Left colon (tissue), 2 donors: ENCODE measurements at places on chromosomes 13 and 19.
A peak's percentile ranks its signal among the peaks of the same experiment; 100 is the strongest.

- DNase-seq, result peak; percentile 30
Observed at GRCh38 chr13:28532388-28533124, 37.6 kb upstream of the FLT1 start.

- no peak for DNase-seq
Observed at GRCh38 chr13:75395901-75396300, 86.1 kb downstream of the TBC1D4 start.

GRCh38 chr13:46615888-46616531 lies 63.0 kb downstream of the LRCH1 start:
- no peak for DNase-seq

DNA sequence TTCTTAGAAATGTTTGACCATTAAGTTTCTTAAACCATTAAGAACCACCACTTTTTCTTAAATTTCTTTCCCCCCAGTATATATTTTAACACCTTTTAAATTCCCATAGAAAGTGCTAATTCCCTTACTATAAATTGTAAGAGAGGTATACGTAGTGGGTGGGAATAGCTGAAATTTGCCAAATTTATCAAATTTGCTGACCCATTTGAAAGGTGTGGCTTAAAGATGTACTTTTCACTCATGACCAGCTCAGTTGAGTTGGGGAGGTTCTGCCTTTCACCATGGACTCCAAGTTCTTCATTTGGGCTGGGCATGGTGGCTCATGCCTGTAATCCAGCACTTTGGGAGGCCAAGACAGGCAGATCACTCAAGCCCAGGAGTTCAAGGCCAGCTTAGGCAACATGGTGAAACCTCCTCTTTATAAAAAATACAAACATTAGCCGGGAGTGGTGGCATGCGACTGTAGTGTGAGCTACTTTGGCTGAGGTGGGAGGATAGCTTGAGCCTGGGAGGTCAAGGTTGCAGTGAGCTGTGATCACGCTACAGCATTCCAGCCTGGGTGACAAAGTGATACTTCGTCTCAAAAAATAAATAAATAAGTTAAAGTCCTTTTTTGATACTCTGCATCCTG lies 133.2 kb downstream of the MRPL57 start:
- no peak for DNase-seq

DNA sequence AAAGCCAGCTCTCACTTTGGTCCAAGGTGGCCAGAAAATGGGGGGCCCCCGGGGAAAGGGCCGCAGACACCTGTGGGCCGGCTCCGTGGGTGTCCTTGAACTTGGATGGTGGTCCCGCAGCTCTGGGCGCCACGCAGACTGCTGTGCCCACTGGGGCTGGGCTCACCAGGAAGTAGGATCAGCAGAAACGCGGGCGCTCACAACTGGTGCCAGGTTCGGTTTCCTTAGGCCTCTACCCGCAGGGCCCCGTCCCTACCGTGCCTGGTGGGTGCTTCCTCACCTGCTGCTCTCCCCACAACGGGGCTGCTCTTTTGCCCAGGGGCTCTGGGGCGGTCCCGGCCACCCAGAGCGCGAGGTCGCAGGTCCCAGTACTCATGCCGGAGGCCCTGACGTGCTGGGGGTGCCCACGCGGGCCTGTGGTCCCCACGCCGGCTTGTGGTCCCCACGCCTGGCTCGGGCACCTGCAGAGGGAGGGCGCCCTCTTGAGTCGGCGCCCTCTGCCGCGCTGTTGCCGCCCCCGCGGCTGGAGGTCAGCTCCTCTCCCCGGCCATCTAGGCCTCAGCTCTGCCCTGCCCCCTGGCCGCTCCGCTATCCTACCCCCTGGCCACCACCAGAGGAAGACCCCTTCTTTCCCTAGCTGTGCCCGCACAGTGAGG lies 1303.6 kb downstream of the UQCRFS1 start:
- no peak for DNase-seq

GRCh38 chr19:43620061-43621001 lies 902 bp upstream of the ZNF428 start:
- DNase-seq, result peak; percentile 89

DNA sequence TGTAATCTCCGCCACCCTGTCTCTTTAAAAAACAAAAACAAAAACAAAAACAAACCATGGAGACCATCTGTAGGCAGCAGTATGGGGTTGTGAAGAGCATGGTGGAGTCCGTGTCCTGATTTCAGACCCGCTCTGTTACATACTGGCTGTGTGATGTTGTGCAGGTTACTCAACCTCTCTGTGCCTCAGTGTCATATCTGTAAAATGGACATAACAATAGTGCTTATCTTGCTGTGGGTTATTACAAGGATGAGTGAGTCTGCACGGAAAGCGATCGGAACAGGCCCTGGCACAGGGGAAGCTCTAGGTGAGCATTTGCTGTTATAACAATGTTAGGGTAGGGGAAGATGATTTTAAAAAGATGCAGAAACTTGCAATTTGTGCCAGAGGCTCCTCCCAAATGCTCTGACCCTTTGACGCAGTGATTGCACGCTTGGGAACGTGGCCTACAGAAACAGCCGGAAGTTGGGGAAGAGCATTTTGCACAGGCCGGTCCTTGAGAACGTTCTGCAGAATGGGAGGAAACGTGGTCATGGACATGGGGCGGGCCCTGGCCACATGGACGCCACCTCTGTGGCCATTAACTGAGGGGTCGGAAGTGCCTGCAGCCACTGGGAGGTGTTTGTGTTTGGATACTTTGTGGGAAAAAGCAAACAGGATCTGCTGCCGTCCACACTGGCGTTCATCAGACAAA lies 15.7 kb upstream of the SELENOW start:
- DNase-seq, result no peak

DNA sequence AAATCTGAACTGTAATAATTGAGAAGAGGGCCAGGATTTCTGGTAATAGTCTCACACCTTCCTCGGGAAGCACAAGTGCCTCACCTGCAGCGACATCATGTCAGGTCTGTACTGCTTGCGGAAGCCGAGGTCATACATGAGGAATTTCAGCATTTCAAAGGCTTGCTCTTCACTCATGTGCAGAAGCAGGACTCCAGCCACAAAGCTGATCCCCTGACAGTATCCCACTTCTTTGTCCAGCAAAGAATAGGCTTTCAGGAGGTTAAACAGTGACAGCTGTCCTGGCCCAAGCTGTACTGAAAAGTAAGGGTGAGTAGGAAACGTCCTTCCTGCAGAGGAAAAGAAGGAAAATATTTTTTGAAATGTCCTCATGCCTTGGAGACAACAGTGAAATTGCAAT lies 182.7 kb downstream of the TBC1D4 start:
- DNase-seq, result no peak
